ENCODE measurements at places on chromosomes 12 and 14.

- DNase-seq = no peak
Observed at GRCh38 chr12:64030155-64030554, 185.7 kb downstream of the SRGAP1 start.

DNA sequence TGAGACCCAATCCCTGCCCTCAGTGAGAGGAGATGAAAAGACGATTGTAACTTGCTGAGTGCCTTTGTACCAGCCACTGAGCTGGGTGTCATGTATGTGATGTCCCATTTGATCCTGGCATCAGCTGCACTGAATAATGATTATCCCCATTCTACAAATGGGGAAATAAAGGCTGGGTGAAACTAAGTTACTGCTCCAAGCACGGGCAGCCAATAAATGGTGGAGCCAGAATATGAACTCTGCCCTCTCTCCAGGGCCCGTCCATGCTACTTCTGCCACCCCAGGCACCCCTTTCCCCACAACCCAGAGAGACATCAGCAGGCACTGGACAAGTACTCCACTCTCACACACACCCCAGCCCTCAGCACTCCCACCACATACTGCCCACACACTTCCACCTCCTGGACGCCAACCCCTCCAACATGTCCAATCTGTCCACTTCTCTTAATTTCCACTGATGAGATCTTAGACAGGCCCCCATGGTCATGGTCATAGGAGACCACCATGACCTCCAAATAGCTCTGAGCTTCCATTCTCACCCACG, 115.8 kb downstream of the DICER1 start:
- DNase-seq = no peak

DNA sequence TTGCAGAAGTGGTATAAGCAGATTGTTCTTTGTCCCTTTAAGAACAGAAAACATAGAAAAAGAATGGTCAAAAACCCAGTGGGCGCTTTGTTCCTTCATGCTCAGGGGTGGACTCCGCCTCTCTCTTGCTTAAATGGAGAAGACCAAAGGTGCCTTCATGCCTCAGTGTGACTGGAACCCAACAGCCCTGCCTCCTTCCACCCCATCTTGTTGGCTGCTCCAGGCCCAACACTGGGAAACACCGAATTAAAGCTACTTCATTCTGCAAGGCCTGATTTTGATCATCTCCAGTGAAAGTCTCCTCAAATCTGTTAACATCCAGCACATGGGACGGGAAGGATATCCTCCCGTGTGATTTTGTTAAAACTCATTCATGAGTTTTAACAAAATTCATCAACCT, 103.7 kb downstream of the BCL11B start:
- no peak for DNase-seq

GRCh38 chr12:3605692-3606091, 114.7 kb downstream of the PRMT8 start:
- DNase-seq = no peak

DNA sequence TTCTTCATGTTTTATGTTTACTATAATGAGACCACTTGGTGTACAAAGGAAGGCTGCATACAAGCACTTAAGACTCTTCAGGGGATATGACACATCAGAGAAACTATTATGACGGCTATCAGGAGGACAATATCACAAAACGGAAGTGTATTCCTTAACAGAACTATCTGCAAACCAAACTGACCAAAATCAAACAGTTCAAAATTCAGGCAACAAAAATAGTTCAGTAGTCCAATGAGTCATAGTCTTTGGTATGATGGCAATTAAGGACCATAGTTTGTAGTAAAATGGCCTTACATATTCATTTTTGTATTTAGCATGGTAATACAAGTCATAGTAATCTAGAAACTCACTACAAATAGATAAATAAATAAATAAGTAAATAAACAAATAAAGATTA, 1638.7 kb upstream of the SEL1L start:
- DNase-seq = no peak
